A673 (cell line): ENCODE measurements at places on chromosomes 16 and 17.

GRCh38 chr16:8885674-8886592, 3.8 kb downstream of the LITAFD start:
- DNase-seq = no peak

GRCh38 chr17:75889454-75889853, 7.3 kb downstream of the TRIM65 start:
- no peak for DNase-seq

DNA sequence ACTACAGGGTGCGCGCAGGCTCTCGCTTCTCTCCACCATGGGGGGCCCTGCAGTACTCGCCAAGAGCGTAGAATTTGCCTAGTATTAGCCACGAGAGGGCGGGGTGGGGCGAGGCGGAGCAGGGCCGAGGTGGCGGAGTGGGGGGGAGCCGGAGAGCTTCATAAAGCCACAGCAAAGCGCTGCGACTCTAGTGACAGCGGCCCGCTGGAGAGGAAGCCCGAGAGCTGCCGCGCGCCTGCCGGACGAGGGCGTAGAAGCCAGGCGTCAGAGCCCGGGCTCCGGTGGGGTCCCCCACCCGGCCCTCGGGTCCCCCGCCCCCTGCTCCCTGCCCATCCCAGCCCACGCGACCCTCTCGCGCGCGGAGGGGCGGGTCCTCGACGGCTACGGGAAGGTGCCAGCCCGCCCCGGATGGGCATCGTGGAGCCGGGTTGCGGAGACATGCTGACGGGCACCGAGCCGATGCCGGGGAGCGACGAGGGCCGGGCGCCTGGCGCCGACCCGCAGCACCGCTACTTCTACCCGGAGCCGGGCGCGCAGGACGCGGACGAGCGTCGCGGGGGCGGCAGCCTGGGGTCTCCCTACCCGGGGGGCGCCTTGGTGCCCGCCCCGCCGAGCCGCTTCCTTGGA, at the start of gene TBX21:
Gene TBX21, plus strand, starts transcription at position 190 of the 627 bp plus-strand sequence. Its CDS starts 219 bp downstream, at position 409.
- peak; percentile 87 for DNase-seq

DNA sequence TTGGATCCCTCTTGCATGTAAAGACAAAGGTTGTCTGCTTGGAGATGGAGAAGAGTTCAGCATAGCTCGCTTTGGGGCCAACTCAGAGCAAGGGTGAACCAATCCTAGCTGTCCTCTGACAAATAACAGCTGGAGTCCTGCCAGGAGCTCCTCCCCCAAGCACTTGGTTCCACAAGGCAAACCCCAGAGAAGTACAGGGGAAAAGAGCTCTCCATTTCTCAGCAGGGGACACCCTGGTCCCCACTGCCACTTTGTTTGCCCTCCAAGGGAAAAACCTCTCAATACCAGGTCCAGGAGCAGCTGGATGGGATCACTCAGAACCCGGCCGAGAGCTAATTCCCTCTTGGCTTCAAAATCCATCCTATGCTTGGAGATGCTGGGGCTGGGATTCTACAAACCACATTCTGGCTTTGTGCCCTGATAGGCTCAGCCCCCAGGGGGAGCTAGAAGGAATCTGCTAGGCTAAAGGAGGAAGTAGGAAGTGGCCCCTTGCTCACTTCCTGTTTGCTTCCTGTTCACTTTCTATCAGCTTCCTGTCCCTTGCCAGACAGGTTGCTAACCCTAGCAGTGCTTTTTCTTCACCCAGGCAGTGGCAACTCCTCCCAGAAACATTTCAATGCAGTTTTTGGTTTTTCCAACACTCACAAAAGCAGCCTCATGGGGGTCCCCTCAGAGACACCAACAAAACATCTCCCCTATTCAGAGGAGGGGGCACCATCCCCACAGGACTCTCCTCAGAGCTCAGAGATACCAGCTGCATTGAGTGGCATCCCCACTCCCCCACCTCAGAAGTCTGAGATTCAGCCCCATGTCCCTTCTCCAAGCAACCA, 30.7 kb downstream of the CDRT4 start:
- peak; percentile 69 for DNase-seq

DNA sequence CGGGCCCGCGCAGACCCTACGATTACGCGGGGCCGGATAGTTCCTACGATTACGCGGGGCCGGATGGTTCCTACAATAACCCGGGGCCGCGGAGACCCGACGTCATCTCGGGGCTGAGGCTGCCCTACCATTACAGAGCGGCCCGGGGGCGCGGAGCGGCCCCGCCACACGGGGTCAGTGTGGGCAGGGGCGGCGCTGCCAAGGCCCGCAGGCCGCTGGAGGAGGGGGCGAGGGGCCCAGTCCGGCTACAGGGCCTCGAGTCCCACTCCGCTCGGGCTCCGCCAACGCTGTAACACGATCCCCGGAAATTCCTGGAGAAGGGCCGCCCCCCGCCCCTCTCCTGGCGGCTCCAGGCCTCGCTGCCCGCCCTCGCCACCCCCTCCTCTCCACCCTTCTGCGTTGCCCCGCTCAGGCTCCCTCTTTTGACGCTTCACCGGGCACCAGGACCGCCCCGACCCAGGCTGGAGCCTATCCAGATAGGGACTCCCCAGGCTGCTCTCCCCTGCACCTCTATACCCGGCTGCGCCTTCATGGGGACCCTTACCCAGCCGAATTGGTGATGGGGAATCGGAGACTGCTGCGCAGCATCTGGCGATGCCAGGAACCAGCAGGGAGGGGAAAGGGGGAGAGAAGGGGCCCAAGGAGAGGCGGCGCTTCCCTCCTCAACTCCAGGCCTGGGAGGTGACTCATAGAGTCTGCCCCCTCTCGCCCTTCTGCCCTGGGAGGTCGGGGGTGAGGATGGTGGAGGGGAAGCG, at the start of gene RAB34:
Gene RAB34, minus strand, starts transcription at position 291 of the 755 bp plus-strand sequence. CDS start 602 bp downstream, outside the sequence.
- peak; percentile 95 for DNase-seq

GRCh38 chr17:7587420-7588151, 2.3 kb downstream of the SOX15 start:
- DNase-seq = no peak

- DNase-seq = no peak
These were observed 38.6 kb downstream of the CREBBP start for GRCh38 chr16:3841729-3842508.

DNA sequence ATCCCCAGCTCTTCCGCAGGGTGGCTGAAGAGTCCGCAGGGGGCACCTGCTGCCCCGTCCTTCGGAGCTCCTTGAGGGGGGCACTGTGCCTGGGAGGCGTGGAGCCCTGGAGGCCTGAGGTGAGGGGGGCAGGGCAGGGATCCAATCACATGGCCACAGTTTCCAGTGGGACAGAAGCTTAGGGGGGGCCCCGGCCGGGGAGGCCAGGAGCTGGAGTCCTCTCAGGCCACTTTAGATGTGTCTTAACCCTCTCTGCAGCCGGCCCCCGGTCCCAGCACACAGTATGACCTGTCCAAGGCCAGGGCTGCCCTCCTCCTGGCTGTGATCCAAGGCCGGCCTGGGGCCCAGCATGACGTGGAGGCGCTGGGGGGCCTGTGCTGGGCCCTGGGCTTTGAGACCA, 10.8 kb downstream of the ZNF213 start:
- DNase-seq = no peak

DNA sequence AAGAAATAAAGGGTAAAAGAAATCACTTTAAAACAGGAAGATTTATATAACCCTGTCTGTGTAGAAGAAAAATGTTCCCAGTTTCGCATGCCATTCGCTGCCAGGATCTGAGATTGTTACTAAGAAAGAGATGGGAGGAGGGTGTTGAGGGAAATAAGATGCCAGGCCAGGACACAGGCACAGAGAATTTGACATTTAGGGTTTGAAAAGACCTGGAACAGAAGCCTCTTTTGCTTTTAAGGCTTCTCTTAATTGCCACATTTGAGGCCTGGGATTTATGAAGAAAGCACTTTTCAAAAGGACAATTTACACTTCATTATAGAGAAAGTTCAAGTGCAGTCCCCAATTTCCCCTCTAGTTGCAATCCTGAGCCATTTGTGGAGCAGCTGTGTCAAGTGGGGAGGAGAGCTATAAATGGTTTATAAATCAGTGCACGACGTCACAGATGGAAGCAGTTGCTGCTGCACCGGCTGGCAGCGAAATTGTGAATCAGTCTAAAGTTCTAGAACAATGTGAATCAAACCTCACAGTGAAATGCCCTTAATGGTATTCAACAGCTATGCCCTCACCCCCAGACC, 26.5 kb upstream of the C16orf87 start:
- peak; percentile 75 for DNase-seq

GRCh38 chr16:12878973-12879372, 22.4 kb upstream of the SHISA9 start:
- no peak for DNase-seq

- DNase-seq = no peak
These were observed 9.8 kb downstream of the PHB1 start for GRCh38 chr17:49404906-49405305.

DNA sequence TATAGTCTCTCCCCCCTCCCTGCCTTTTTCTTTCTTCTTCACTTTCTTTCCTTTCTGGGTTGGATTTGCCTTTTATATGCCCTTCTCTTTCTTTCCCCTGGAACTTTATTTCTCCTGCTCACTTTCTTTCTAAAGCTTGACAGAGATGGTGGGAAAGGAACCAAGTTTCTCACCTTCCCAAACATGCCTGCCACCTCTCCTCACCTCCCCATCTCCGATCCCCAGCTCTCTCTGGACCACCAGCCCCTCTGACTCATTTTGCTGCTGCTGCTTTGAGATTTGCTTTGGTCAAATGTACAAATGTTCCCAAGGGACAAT, 6.7 kb upstream of the LHX1 start:
- no peak for DNase-seq
